NCI-H82 (cell line): ENCODE measurements at places on chromosomes 11 and 22.

- DNase-seq: no peak
Measured at GRCh38 chr11:86795949-86796348, 4.4 kb upstream of the PRSS23 start.

GRCh38 chr22:25564320-25564978 lies at the start of gene GRK3:
Gene GRK3 (plus strand): TSS chr22:25564675. CDS start chr22:25565041, 366 bp downstream.
- peak; percentile 86 for DNase-seq

DNA sequence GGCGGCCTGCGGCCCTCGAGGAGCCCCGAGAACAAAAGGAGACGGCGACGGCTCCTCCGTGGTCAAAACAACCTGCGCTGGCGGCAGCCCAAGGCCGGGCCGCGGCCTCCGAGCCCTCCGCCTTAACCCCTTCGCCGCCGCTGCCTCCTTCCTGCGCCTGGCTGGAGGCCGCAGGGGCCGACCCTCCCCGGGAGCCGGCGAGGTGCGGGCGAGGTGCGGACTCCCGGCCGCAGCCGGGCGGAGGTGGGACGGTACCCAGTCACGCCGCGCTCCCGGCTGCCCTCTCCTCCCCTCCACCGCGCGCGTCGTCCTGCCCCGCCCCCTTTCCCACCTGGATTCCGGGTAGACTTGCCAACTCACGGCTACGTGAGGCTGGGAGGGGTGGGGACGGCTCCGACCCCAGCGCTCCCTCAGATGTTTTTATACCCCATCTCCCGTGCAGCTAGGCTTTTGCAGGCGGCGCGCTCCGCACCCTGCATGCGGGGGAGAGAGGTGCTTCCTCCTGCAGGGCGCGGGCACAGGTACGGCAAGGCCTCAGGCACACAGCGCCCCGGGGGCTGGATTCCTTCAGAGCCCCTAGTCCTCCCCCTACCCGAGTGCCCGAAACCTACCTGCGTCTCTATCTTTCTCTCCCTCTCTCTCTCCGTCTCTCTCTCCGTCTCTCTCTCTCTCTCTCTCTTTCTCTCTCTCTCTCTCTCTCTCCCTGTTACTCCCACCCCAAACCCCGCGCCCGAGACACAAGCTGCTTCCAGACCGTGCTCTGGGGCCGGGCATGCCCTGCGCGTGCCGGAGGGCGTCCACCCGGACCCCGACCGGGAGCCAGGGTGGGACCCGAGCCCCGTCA lies 2.0 kb downstream of the PDGFB start:
- DNase-seq: no peak

DNA sequence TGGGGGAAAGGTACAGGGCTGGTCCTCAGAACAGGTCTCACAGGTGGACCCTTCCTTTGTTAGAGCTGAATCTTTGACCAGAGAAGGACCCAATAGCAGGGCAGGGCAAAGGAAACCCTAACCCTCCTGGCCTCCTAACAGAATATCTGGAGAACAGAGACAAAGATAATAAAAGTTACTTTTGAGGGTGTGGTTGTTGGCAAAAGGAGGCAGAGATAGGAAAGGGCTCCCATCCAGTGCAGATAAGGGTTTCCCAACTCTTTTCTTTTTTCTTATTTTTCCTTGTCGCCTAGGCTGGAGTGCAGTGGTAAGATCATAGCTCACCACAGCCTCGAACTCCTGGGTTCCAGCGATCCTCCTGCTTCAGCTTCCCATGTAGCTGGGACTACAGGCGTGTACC lies 11.9 kb downstream of the PCSK7 start:
- DNase-seq: no peak

GRCh38 chr11:124935548-124936514 lies at the start of gene HEPACAM:
Gene HEPACAM (minus strand): TSS chr11:124936047. CDS start chr11:124936006, 41 bp downstream.
- no peak for DNase-seq

DNA sequence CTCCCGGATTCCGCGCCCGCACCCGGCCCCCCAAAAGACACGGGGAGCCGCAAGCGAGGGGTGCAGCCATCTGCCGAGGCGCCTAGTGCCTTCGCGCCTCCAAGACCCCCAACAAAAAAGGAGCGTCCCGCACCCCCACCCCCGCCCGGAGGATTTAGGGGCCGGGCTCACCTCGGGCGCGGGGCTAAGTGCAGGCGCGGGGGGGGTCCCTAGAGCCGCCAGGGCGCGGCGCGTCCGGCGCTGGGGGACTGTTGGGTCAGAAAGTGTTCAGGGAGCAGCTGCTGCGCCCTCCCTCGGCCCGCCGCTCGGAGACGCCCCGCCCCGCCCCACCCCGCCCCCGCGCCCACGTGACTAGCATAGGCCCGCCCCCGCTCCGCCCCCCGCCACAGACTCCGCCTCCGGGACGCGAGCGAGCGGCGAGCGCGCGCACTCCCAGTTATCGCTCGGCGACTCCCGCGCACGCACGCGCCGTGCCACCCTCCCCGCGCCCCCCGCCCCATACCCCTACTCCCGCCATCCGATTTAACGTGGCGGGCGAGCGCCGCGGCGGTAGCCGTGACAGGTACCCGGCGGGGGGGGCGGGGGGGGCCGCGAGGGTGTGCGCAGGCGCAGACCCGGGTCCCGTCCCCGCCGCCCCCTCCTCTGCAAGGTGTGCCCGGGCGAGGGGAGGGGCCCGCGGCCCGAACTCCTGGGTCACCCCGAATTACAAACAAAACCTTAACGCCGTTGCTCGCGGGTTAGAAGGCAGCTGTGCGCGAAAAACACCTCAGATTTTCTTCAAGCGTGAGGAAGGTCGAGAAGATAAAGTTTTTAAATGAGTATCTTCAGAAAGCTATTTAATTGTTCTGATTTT lies 56.2 kb downstream of the KCNJ4 start:
- peak; percentile 91 for DNase-seq

- DNase-seq: peak; percentile 8
Measured at GRCh38 chr11:68312780-68313573, 586 bp downstream of the LRP5 start.

DNA sequence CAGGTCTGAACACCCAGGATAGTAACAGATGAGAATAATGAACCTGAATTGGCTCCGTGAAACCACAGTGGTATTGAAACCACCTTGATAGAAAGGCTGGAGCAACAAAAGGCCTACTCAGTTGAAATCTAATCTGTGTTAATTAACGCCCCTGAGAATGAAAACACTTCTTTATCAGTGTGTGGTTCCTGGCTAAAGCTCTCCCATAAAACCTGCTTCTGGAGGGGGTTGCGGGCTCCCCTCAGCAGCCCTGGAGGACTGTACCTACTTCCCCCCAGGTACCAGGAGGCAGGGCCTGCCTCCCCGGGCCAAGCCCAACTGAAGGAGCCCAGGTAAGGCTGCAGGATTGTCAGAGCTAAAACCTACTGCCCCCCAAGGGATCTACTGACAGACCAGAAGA lies 54.6 kb downstream of the PLEKHA7 start:
- DNase-seq: no peak

DNA sequence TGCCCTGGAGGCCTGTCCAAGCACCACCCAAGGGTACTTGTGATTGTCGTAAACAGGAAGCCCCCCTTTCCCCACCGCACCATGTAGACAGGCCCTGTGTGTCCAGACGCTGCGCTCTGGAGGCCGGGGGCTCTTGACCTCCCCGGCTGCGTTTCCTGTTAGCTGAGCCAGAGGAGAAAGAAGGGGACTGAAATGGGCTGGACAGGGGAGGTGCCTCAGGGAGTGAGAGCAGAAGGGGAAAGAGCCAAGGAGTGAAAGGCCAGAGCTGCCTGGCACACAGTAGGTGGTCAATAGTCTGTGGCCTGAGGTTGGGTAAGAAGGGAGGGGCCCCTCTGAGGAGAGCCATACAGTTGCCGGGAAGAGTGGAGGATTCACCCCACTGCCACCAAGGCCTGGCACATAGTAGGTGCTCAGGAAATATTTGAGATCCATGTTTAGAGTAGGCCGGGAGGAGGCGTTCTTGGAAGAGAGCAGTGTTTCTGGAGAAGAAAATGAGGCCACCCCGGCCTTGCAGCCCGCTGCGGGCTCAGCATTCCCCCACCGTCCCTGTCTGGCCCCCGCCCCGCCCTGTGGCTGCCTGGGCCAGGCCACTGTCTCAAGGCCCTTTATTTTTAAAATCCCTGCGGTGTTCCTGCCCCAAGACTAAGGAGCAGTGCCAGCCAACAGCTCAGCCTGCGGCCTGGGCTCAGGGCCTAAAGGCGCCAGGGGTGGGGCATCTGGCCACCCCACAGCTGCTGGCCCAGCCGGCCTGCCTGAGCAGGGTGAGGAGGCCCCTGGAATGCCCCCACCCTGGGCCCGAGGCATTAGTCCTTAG lies 13.6 kb upstream of the CDC42EP1 start:
- DNase-seq: no peak

DNA sequence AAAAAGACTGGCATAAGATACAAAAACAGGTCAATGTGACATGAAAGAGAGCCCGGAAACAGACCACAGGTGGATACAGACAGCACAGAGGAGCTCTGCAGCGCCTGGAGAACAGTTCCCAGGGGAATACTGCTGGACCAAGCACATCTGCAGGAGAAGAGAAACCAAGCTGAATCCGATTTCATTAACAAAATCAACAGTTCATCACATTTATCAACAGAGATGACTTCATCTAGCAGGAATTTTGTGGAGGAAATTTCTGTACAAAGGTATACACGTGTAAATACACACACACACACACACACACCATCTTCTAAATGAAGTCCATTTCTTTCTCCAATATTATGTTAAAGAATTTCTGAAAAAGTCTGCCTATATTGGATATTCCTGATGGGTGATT lies 17.1 kb downstream of the YPEL1 start:
- DNase-seq: no peak

DNA sequence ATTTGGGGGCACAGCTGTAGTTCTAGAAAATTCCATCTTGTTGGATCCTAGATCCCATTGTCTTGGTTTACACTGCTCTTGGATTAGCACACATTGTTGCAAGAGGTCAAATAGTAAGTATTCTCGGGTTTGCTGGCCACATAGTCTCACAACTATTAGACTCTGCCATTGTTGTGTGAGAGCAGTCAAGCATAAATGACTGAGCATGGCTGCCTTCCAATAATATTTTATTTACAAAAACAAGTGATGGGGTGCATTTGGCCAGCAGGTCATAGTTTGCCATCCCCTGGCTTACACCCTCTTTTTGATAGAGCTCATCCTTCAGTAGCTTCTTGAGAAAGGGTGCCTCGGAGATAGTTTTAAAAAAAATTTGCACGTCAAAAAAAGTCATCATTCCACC lies 77.9 kb upstream of the ALX4 start:
- no peak for DNase-seq

DNA sequence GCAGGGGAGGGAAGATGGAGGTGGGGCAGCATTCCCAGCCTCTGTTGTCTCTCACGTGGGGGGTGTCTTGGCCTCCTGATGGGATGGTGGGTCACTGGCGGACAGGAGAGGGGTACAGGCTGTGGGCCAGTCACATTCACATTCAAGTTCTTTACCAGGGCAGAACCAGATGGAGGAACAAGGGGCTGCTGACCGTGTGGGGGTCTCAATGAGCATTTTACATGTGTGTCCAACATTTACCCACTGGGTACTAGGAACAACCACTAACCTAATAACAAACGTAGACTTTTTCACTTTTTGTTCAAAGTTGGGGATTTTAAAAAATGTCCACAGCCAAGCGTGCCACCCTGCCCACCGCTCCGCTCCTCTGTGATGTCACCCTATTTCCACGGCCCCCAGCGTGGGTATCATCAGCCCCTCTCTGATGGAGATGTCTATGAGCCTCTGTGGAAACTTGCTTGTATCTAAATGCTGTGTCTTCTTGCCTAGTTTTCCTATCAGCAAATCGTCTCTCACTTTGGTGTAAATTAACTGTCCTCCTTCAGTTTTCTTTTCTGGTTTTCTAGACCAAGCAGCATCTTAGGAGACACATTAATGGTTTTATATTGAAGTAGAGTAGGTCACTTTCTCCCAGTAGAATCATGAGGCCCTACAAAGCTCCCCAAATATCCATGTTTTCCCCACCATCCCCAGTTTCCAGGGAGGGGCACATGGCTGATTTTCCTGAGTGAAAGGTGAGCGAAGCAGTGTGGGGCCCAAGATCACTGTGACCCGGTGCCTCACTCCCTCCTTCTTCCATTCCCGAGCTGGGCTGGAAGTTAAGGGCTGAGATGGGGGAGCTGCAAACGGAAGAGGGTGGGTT lies 936.7 kb downstream of the BRD1 start:
- DNase-seq: no peak

DNA sequence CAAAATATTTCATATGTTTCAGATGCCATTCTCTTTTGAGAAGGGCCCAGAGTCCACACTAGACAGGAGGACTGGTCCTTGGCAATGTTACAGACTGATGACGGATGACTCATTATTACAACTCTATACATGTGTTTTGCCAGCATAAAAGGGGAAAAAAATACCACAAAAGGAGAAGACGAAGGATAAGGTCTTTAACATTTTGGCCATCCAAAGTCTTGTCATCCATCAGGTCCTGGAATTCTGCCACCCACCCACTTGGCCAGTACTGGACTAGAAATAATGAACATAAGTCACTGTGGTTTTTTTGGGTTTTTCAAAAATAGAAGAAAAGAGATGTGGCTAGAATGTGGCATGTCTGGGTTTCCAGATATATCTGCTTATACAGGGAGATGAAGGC lies 57.7 kb upstream of the BDNF start:
- DNase-seq: no peak

GRCh38 chr22:44439356-44440223 lies 58.4 kb downstream of the RTL6 start:
- DNase-seq: no peak

GRCh38 chr11:22670830-22671229 lies 4.4 kb downstream of the GAS2 start:
- DNase-seq: peak; percentile 11

- DNase-seq: peak; percentile 44
Measured at GRCh38 chr11:67252831-67253239, 13.4 kb upstream of the GRK2 start.

DNA sequence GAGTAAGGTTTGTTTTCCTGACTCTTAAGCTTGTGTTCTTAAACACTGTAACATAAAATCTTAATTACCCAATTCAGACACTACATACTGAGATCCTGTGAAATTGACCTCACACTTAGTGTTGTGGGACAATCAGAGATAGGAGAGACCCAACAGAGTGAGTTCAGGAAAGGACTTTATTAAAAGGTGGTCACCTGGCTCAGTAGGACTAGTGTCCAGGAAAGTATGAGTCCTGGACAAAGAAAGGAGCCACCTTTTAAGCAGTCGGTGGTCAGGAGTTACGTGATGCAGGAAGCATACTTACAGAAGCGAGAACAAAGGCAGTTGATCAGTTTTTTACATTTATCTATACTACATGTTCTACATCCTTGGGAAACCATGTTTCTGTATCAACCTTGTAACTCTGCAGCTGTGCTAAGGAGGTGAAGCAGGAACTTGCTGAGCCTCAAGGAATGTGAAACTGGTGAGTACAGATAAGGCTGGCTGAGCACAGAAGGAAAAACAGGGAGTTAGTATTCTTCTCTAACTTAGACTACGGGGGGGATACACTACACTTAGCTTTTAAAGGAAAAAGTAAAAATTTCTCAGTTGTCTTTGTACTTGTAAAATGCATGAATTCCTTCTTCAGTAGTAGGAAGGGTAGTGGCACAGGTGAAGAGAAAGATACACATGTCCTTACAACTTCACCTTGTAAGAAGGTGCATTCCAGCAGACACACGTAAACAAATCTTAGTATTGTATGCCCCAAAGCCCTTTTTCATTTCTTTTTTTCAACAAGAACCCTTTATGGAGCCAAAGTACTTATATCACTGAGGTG lies 15.1 kb downstream of the OR51E1 start:
- DNase-seq: no peak

DNA sequence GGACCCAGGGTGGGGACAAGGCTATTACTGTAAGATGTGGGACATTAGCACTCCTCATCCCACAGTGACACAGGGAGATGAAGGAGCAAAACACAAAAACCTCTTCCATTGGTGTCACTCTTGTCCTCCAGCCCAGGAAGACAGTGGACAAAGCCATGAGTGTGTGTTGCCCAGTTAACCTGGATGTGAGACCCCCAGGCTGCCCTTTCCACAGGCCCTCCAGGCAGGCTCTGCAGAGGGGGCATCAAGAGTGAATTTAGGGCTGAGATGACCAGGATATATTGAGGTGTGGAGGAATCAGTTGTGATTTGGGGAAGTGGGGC lies 111.3 kb downstream of the GGTLC2 start:
- DNase-seq: no peak
